ENCODE measurements at places on chromosomes 5 and 9.

GRCh38 chr9:91160599-91161464 lies 200.9 kb downstream of the AUH start:
- DNase-seq = no peak

GRCh38 chr9:136438548-136439480 lies 831 bp downstream of the INPP5E start:
- peak; percentile 29 for DNase-seq

GRCh38 chr5:133432956-133433532 lies 179.3 kb downstream of the FSTL4 start:
- DNase-seq = no peak

GRCh38 chr5:72121780-72122445 lies 14.6 kb downstream of the MAP1B start:
- DNase-seq = no peak

DNA sequence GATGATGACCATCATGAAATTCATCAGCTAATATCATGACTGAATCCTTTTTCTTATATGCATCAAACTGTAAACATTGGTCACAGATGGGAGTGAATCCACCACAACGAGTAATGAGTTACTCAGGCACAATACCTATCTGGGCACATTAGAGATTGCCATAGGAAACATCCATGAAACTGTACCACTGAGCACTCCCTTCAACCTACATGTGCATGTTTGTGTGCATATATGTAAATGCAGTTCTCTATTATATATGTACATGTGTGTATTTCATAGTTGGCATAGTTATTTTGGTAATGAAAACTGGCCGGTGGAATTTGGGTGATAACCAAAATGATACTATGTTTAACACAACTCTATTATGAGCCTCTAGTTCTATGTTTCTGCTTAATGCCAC lies 387.3 kb upstream of the ARRDC3 start:
- DNase-seq = no peak

- DNase-seq = no peak
Observed at GRCh38 chr9:676780-677438, 164.6 kb upstream of the DMRT1 start.

DNA sequence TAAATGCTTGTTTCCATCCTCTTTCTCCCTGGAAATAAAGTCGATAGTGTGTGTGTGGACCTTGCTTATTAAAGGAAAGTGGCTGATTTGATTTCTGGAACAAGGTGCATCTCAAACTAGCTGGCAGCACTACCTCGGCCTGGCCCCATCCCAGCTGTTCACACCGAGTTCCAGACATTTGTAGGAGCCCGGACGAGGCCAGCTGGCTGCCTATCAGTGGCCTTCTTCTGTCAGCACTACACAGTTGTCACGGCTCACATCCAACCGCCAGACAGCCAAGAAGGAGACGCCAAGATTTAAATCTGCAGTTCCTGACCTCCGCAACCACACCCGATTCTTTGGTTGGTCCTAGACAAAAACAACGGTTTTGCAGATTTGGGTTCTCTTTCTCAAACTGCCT lies 63.6 kb downstream of the PALM2AKAP2 start:
- DNase-seq = no peak

DNA sequence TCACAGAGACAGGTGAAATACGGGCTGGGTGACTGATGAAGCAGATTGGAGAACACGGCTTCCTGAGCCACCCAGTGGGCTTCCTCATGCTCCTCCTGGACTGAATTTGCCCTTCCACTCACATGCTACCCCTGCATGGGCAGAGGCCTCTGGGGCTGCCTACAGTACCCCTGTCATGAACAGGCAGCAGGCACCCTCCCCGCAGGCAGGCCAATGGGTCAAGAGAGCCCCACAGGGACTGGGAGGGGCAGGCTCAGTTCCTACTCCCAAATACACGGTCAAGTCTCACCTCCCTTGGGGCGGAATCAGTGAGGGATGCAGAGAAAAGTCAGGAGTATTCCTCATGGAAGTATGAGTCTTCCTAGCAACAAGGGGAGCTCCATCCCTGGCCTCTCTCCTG lies 48.6 kb upstream of the ZBTB43 start:
- DNase-seq = no peak

DNA sequence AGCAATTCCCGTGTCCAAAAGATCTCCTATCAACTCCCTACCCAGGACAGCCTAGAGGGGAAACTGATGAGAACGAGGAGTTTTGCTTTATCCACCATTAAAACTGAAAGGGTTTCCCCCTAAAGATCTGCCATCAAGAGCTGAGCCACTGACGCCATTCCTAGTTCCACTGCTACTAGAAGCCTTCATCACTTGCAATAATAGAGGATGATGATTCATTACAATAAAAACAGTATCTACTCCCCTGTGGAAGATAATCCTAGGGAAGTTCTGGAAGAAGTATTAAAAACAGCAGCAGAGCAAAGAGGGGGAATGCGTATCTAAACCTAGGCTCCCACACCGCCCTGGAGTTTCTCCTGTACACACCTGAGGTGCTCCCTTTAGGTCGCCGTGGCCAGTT lies 394.5 kb downstream of the BNC2 start:
- no peak for DNase-seq
